Osteoblast (primary cell): ENCODE measurements at places on chromosomes 16 and 17. TPM values are rescaled to one million over a fixed set of nuclear protein-coding genes. Genes with fewer than 3 reads are reported as not detected.

GRCh38 chr17:58432806-58433573, 15.7 kb upstream of the RNF43 start:
- no peak for DNase-seq

DNA sequence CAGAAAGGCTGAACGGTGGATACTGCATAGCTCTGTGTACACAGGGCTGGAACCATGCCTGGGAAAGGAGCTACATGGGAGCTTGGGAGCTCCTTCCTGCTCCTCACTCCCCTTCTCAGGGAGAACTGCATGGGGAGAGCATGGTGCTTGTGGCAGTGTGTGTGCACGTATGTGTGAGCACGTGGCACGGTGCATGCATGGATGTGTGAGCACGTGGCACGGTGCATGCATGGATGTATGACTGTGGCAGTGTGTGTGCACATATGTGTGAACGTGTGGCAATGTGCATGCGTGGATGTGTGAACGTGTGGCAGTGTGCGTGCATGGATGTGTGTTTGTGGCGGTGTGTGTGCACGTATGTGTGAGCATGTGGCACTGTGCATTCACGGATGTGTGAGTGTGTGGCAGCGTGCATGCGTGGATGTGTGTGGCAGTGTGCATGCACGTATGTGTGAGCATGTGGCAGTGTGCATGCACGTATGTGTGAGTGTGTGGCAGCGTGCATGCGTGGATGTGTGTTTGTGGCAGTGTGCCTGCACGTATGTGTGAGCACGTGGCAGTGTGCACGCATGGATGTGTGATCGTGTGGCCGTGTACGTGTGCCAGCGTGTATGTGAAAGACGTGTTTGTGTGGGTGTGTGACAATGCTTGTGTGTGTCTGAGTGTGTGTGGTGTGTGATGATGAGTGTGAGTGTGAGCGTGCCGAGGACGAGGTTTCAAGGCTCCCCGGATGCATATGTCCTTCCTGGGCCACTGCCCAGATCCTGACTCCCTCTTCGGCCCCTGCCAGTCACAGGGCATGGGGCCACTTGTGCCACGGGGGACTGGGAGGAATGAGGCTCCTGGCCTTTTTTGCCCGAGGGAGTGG, 52.4 kb upstream of the JPH3 start:
- DNase-seq = peak; percentile 48

- no peak for DNase-seq
Observed at GRCh38 chr17:13642188-13642587, 40.5 kb upstream of the HS3ST3A1 start.

DNA sequence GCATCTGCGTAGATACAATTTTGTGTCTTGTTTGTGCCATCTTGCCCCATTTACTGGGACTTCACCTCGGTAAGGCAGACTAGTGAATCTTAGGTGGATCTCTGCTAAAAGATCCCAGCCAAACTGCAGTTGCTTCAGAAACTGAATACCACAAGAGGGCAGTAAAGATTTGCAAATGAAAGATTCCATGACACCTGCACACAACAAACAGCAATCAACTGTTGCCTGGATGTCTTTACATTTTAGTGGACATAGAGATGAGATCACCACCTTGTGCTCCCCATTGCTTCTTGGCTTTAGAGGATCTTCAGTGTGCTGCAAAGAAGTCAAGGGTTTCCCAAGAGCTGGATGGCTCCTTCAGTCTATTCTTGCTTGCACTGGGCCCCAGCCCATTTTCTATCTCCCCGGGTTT, 119.2 kb upstream of the CACNG5 start:
- DNase-seq = peak; percentile 73

- DNase-seq = peak; percentile 84
Observed at GRCh38 chr17:63171428-63172393, 205.7 kb downstream of the TANC2 start.

DNA sequence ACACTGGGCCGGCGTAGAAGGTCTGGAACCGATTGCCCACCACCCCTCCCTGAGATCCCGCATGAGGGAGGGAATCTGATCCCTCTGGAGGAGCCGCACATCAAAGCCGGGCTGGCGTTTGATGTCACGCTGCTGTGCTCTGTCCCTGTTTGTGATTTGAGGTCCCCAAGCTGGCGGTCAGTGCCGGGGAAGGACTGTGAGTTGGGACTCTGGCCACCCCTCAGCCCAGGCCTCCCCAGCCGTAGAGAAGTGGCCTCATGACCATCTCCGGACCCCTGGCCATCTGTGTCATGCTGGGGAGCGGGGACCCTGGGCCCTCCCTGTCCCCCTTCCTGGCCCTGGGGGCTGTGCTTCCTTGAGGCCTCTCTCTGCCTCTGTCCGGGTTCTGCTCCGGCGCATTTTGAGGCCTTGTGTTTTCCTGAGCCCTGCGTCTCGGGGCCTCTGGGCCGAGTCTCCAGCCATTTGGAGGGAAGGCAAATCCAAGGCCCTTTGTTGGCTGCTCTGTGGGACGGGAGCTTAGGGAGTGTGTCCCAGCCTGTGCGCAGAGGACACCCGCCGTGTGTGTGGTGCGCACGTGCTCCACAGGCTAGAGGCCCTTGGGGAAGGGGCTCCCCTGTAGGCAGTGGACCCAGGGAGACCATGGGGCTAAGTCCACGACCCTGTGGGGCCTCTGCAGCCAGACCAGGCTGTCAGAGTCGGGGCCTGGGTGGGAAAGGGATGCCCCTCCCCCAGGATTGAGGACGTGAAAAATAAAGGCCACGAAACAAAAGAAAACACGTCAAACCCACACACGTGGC, 15.1 kb downstream of the ASPSCR1 start:
- DNase-seq = no peak

GRCh38 chr16:49574826-49575225, 201.2 kb downstream of the C16orf78 start:
- DNase-seq = no peak

- peak; percentile 95 for DNase-seq
Observed at GRCh38 chr17:46841561-46842379, 9.6 kb upstream of the WNT9B start.

- DNase-seq = peak; percentile 97
Observed at GRCh38 chr17:50686494-50687199, 21.1 kb downstream of the ANKRD40 start.

DNA sequence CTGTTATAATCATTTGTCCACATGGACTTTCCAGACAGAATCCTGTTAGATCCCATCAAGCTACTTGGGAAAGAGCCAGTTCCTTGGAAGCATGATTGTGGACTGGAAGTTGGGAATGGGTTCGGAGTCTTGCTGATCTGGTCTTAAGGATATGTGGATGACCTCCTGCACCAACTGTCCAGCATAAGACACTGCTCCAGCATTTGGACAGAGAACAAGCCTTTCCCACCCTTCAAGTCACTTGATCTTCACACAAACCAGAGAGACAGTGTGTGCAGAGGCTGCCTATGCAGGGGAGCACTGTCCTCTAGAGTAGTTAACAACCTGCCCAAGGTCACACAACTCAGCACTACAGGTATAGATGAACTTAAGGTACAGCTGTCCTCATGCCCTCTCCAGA, 5.8 kb upstream of the MT1B start:
- DNase-seq = no peak

DNA sequence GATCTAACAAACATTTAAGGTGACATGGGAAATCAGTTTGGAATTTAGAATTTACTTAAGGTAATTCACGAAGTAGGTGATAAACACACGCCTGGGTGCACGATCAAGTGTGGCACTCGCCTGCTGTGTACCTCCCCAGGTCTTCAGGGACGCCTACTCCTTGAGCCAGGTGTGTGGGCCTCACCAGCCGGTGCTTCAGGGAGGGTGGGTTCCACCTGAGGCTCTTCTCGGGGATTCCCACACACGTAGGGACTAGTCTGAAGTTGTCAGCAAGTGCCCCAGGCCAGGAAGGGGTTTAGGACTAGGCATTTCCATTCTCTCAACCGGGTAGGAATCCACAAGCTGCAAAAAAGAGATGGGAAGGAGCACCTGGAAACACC, 9.8 kb upstream of the NAT9 start:
- DNase-seq = peak; percentile 42

- peak; percentile 68 for DNase-seq
Observed at GRCh38 chr17:50464736-50465135, 3.9 kb downstream of the CHAD start.

DNA sequence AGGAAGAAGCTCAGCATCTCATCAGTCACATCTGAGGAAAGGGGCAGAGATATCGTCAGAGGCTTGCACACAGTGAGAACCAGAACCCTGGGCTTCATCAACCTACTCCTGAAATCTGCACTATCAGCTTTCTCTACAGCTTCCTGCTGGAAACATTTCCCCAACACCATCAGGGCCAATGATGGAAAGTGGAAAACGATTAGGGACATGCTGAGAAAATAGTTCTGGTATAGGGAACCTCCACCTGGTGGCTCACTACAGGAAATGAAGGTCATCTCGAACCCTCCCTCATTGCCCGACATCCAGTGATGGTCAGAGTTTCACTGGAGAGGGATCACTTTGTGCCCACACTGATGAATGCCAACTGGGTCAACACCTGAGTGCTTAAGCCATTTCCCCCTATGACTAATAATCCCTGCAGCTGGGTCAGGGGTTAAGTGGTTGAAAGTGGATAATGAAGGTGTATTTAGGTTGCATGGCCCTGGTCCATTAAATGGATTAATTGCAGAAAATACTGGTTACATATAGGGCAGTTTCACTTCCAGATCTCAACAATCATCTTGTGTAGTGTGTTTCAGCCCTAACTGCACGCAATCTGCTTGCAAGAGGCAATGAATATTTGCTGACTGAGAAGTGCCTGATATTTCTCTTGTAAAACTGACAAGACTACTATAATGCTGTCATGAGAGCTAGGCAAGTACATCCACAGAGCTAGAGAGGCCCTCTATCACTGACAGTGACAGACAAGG, 43.1 kb upstream of the GSG1L start:
- DNase-seq = peak; percentile 54

GRCh38 chr16:22093996-22094395, 1.7 kb downstream of the VWA3A start:
- DNase-seq = peak; percentile 8

- DNase-seq = no peak
Observed at GRCh38 chr17:56708670-56709410, 115.3 kb downstream of the NOG start.

DNA sequence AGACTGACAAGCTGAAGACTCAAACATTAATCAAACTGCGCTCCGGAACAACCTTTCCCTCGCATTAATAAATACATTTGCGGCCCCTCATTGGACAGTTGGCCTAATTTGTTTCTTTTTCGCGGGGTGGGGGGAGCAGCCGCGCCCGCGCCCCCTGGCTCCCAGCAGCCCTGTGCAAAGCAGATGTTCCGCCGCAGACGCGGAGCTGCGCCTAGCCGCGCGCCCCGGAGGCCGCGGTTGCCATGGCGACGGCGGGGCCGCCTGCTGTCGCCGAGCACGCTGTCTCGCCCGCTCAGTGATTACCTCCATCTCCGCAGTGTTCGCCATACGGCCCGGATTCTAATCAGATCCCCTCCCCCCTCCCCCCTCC, 25.5 kb downstream of the COPZ2 start:
- DNase-seq = peak; percentile 86

DNA sequence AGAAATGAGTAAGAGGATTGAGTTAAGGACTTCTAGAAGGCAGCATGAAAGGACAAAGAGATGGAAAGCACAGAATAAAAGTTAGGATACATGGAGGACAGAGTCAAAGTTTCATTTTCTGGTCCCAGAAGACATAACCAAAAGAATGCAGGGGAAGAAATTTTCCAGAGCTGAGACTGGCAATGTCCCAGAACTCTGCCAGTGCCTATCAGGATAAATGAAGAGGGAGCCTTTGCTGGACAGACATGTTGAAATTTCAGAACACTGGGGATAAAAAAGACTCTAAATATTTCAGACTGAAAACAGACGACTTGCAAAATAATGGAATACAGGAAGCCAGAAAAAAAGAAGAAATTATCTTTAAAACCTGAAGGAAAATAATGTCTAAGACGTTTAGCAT, 55.7 kb downstream of the NT5M start:
- DNase-seq = peak; percentile 78

DNA sequence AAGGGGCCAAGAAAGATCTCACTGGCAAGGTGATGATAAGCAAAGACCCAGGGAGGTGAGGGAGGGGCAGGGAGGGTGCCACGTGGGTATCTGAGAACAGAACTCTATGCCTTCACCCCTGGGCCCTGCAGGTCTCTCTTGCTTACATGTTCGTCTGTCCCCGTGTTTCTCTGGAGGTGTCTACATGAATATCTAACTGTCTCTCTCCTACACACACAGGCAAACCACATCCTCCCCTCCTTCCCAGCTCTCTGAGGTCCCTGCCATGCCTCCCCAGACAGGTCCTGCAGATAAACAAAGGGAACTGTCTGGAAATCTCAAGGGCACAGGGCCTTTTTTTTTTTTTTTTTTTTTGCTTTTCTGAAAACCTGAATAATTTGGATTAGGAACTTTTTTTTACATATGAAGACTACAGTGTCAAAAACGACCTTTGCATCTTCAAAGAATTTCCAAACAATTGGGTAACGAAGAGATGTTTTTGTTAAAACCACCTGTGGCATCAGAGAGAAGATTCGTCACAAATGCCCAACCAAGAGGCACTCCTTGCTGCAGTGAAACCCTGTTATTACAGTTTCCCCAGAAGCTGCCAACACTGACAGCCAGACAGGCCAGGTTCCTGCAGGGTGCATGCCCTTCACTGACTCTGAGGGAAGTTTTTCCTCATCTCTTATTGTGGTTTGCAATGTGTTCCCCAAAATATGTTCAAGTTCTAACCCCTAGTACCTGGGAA, 17.8 kb downstream of the PLLP start:
- DNase-seq = peak; percentile 59

- no peak for DNase-seq
Observed at GRCh38 chr16:47359478-47359877, 101.4 kb downstream of the ITFG1 start.

DNA sequence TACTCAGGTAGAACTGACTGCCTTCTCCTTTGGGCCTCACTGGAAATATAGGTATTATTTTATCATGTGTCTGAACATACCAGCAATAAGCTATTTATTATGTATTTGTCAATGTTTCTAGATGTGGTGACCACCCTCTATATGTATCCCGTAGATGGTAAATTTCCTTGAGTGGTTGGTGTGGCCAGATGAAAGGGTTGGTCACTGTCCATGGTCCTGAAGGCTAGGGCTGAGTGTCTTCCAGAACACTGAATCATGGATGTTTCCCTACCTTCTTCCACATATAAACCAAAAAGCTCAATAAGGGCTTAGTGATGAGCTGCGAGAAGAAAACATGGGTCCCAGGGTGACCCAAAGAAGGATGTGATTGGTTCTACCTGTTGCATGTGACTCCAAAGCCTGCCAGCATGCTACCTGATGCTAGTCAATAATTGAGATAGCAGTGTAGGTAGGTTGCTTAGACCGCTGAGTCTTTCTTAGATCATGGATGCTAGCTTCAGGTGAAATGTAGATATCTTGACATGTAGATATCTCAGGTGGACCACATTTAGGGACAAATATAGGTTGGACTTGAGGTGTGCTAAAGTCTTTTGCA, 150.3 kb downstream of the ASIC2 start:
- no peak for DNase-seq

GPR139 gene
- total RNA-seq = not detected in 2 replicates

PRSS53 gene
- 2.7 and 2.9 TPM in 2 replicates for total RNA-seq

KRT32 gene
- not detected in 2 replicates for total RNA-seq

CES5A gene
- total RNA-seq = not detected in 2 replicates

PTGES3L gene
- under 0.01 and 0.29 TPM in 2 replicates for total RNA-seq

FBXO47 gene
- total RNA-seq = not detected in 2 replicates

ITGAD gene
- not detected in 2 replicates for total RNA-seq

MFSD11 gene
- 42.0 and 45.4 TPM in 2 replicates for total RNA-seq

MPO gene
- total RNA-seq = under 0.01 TPM in 1 of 2 replicates, not detected in the other

HEATR9 gene
- total RNA-seq = not detected in 2 replicates

TPSG1 gene
- total RNA-seq = not detected in 2 replicates

RTN4RL1 gene
- total RNA-seq = 1.1 and 1.5 TPM in 2 replicates

C1QTNF8 gene
- not detected in 2 replicates for total RNA-seq

TMEM97 gene
- total RNA-seq = 20.6 TPM in 2 replicates

PMFBP1 gene
- total RNA-seq = under 0.01 and 0.59 TPM in 2 replicates
